ENCODE measurements at places on chromosomes 2 and 18.

DNA sequence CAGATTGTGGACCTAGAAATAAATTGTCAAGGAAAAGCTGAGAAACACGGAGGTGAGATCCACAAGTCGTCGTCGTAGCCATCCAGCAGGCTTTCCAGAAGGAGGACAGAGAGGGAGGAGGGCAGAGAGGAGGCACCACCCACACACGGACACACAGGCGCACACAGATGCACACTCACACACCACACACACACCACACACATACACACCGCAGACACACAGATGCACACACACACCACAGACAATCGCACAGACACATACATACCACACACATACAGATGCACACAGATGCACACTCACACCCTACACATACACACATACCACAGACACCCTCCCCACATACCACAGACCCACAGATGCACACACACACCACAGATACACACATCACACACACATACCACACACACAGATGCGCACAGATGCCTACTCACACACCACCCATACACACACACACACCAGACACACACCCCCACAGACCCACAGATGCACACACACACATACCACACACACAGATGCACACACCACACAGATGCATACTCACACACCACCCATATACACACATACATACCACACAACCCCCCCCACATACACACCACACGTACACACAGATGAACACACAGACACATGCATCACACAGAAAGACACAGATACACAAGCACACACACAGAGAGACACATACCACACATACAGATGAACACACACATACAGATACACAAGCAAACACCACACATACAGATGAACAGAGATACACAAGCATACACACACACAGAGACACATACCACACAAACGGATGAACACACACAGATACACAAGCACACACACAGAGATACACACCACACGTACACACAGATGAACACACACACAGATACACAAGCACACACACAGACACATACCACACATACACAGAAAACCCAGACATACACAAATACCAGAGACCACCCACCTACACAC is 12.7 kb upstream of the BOK start:
- DNase-seq, result no peak

DNA sequence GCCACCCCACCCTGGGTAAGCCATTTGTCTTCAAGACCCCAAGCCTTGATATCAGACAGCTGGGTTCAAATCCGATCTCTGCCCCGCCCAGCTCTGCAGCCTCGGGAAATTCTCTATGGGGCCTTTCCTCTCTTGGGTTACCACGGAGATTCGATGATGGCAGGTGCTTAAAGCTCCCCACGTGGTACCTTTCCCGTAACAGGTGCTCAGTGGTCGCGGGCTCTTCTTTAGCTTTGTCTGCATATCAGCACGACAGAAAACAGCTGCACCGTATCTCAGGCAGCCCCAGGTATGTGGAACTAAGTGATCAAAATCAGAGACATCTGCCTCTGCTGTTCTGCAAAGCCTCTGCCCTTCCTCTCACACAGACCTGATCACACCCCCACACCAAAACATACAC is 37.4 kb downstream of the TTC32 start:
- no peak for DNase-seq

DNA sequence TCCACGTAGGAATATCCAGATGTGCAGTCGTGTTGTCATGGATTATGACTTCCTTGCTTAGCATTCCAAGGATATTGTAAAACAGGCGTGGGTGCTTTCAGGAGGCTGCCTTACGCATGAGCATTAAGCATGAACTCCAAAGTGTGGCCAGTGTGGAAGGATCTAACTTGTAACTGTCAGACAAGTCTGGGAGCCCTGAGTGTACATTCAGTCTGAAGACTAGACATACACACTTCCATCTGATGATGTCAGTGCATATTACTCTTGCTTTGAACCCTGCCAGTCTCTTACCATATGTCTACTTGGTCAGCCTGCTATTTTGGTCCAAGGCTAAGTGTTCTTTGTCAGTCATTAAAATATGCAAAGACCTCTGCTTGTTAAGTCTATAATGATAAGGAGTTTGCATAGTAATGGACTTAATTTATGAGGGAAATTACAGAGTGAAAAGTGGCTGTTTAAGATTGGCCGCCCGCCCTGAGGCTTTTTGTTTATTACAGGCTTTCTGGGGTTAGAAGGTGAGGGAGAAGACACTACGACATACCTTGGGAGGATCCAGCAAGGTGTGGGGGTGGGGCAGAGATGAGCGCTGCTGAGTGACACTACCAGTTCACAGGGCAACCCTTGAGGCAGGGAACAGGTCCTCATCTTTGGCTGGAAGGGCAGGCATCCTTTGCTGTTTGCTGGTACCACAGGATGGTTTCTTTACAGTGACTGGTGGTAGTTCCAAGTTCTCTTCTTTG is 48.3 kb downstream of the CABLES1 start:
- no peak for DNase-seq

DNA sequence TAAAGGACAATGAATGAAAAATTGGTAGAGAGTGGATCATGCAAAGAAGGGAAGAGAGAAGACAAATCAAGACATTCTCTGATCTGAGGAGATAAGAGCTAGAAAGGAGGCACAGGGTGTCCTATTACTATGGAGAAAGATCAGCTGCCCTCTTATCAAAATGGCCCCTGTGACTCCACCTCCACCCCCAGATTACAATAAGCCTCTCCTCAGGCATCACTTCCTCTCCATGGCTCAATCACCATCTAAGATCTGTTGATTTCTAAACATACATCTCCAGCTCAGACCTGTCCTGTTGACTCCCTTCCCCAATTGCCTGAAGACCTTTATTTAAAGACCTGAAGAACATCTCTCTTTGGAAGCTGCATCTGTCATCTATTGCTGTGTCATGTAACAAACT is 43.2 kb downstream of the SP100 start:
- DNase-seq, result no peak

DNA sequence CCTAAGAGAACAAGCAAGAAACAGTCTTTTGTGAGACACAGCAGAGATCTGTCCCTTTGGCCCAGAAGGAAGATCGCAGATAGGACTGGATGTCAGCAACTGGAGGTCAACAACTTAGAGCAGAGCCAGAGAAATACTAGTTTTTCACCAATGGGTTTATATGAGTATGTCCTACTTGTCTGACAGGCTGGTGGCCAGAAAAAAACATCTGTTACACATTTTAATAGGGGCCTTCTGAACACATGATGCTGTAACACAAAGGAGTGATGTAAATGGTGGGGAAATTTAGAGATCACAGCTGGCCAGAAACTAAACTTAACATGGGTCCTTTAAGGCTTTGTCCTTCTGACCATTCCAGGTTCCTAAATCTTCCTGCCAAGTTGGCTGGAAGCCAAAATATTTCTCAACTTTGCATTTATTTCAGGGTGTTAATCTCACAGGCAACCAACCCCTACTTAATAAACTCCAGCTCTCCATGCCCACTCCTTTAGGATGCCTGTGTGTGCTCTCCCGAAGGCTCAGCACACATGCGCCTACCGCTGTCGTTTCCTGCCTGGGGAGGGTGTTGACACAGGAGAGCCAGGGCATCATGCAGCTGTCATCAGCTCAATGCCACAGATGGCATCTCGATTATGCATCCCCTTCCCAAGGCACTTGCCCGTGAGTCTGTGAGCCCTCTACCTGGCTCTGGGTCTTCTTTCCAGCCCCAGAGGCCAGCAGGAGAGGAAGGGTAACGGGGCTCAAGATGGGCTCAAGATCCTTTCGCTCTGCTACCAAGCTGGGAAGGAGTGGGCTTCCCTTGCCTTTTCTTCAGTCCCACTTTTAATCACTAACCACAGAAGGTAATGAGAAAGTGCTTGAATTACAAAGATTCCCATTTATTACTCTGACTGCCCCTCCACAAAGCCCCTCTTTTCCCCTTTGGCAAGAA is 252.5 kb downstream of the ETAA1 start:
- DNase-seq, result no peak

GRCh38 chr2:49935449-49935848 is 781.1 kb upstream of the FSHR start:
- DNase-seq, result no peak

- no peak for DNase-seq
Observed at GRCh38 chr18:13356032-13356431, 137.5 kb downstream of the LDLRAD4 start.

- DNase-seq, result no peak
Observed at GRCh38 chr18:5106730-5107129, 90.3 kb downstream of the AKAIN1 start.

GRCh38 chr2:223896833-223897311 is 48.3 kb downstream of the WDFY1 start:
- no peak for DNase-seq

DNA sequence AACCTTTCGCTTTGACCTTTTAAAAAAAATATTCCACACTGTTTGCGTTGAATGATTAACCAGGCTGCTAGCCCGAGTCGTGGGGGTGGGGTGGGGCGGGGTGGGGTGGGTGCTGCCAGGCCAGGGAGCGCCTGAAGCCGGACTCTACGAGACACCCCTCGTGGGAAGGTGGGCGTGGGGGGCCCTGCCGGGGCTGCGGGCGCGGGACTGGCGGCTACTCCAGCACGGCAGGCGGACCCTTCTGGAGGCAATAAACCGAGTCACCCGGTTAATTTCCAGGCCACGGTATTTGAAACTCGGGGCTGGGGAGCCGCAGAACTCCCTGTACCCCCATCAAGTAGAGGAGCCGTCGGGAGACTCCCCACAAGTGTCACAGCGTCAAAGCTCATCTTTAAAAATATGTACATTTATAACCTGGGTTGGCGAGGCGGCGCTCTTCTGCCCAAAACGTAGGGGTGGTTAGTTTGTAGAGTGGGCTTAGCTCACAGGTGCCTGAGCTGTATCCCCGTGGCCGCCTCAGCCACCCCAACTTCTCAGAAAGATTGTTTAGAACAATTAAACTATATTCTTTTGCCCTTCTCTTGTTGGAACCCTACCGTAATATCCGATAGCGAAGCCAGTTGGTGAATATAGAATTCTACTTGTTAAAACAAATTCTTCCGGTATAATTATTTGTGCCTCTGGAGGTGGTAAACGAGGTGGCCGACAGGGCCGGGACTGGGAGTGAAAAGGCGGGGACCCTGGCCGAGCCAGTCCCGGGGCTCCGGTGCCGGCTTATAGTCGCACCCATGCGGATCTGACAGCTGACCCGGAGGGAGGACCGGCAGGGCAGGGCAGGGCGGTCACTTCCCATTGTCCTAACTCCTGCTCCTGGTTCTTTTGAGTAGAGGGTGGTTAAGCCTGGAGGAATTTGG is 1.4 kb downstream of the B3GNT2 start:
- no peak for DNase-seq

DNA sequence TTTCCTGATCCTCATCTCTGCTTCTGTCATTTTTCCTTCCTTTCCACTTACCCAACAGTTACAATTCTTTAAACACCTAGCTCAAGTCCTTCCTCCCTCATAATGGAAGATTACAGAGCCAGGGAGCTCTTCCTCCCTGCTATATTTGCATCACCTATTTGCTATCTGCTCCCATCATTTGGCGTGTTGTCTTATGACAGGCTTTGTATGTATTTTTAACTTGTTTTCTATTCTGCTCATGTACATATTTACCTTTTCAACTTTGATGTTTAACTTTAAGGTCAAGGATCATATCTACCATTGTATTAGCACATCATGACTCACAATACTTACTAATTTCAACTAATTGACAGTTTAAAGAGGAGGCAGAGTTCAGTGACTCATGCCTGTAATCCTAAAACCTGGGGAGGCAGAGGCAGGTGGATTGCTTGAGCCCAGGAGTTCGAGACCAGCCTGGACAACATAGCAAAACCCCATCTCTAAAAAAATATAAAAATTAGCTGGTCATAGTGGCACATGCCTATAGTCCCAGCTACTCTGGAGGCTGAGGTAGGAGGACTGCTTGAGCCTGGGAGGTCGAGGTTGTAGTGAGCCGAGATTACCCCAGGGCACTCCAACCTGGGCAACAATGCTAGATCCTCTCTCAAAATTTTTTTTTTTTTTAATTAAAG is 308.0 kb upstream of the STON1 start:
- no peak for DNase-seq

GRCh38 chr2:194610297-194610696 is 1046.7 kb upstream of the SLC39A10 start:
- no peak for DNase-seq

DNA sequence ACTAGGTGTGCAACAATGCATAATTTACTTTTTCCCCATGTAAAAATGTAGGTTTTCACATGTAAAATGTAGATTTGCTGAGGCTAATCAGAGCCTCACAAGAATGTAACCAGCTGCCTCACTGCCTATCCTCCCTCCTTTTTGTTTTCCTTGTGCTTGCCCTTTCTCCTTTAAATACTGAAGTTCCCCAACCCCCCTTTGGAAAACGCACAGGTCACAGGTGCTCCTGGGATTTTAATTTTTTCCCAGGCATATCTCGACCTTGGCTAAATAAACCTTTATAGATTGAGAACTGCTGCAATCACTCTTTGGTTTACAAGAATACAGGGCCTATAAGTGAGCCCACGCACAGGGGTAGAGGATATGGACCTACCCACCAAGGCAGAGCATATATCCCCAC is 77.2 kb upstream of the TTN start:
- no peak for DNase-seq

DNA sequence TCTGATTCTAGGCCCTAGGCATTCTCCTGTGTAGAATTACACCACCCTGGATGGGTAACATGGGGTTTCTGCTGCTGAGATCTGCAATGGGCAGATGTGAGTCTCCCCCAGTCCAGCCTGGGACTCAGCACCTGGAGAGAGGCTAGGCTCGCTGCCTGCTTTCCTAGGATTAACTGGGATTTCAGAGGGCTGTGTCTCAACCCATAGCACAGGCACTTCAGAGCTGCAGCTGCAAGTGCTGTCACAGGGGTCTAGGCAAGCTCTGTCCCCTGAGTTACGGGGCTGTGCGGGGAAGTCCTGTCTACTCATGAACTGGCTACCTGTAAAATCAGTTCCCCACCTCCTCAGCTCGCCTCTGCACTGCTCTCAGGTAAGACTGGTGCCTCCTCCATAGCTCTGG is 51.5 kb downstream of the CABLES1 start:
- DNase-seq, result no peak

GRCh38 chr2:127055786-127056076 is 51.2 kb downstream of the BIN1 start:
- DNase-seq, result no peak

GRCh38 chr2:108194409-108195132 is 45.2 kb upstream of the SULT1C3 start:
- DNase-seq, result no peak

DNA sequence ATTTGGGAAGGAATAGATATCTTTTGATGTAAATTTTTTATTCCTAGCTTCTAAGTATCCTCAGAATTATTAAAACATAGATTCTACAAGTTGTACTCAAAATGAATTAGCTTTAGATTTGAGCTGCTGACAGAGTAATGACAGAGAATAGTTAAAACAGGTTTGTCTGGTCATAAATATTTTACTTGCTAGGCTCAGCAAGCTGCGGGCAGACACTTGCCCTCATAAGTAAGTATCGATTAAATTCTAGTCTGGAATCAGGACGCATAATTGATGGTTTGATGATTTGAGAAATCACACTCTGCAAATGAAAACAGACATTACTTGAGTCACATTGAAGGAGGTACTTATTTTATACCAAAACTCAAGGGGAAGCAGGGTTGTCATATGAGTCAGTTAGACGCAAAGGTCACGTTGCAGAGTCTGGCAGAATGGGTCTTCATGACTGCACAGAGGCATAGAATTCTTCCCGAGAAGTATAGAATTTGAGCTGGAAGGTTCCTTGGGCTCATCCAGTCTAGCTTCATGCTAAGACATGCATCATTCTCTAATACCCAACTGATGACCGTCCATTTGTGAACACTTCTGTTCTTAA is 27.5 kb downstream of the ARL4C start:
- no peak for DNase-seq

All from sciatic nerve (tissue), 2 donors.